T-helper 22 cell (primary cell): ENCODE measurements at places on chromosomes 5 and 9.

DNA sequence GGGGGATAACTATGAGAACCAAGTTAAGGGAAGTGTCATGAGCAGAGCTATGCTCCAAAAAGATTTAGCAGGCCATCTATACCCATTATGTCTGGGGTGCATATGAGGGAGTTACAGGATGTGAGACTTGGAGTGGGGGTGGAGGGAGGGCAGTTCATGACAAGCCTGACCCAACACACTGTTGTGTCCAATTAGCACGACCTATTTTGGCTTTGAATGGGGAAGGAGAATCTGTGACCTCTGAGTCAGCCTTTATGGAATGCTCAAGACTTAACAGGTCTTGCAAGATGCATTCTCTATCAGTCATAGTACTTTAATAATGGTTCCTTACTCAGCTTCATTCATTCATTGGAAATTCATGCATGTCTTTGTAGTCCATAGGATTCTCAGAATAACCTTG, 71.7 kb downstream of the GRIA1 start:
- no peak for DNase-seq

DNA sequence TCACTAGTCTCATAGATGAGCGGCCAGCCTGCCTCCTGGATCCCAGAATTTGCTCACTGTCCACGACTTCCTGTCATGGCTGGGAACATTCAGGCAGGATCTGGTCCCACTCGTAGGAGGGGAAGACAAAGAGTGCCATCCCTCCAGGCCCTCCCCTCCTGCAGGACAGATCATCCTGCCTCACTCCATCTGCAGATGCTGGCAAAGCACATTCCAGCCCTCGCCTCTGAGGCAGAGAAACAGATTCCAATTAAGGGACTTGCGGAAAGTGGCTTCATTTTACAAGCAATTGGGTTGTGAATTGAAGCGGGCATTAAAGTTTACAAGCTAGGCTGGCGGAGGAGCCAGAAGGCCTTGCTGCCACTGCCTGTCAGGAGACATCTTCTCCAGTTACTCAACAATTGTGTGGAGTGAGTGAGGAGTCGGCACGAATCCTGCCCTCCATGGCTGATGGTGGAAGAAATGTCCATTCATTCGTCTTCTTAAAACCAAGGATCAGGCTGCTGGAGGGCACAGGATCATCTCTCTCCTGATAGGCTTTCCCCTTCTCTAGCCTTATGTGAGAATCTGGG, 41.8 kb upstream of the KCNMB1 start:
- no peak for DNase-seq

DNA sequence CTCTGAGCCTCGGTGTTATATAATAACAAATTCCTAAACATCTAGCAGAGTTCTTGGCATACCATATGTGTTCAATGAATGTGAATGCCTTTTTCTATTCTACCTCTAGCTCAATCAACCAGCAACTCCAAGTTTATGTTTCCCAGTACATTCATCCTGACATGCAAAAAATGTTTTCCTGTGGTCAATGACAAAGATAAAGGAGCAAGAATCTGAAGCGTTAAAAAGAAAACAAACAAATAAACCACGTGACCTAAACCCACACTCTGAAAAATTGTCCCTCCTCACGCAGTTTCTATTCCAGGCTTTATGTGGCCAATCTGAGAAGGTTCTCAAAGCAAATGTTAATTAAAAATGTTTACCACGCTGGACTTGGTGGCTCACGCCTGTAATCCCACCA, 18.0 kb downstream of the KLF4 start:
- DNase-seq: no peak

- DNase-seq: no peak
Observed at GRCh38 chr9:91143162-91143561, 218.6 kb downstream of the AUH start.

GRCh38 chr9:89715318-89715858, 110.6 kb downstream of the GADD45G start:
- no peak for DNase-seq

- DNase-seq: no peak
Observed at GRCh38 chr9:108095496-108095895, 605.9 kb upstream of the KLF4 start.

- DNase-seq: no peak
Observed at GRCh38 chr5:96896806-96897205, 20.5 kb downstream of the ERAP2 start.
